ENCODE measurements at places on chromosomes 4 and X.

GRCh38 chr4:101104312-101105052 lies 242.8 kb downstream of the PPP3CA start:
- no peak for DNase-seq

GRCh38 chr4:75724867-75725724 lies 719 bp downstream of the USO1 start:
- DNase-seq: peak; percentile 41

GRCh38 chr4:153233761-153234371 lies 29.6 kb downstream of the TRIM2 start:
- DNase-seq: no peak

GRCh38 chr4:166172619-166173018 lies 299.6 kb downstream of the TLL1 start:
- DNase-seq: no peak

DNA sequence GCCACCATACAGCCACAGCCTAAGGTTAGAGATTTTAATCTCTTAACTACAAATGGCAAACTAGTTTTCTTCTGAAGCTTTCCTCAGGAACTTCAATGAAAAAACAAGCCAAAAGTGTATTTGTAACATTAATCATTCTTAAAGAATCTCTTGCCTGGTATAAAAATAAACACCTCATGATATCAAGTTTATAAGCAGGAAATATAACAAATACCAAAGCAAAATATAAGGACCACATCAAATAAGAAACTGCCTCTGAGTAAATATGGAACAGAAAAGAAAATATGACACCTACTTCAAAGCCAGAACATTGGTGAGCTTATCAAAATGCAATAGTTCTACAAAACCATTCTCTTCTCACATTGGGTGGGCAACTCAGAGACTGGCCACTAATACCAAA lies 89.9 kb downstream of the GPC4 start:
- no peak for DNase-seq

GRCh38 chr4:95869961-95870500 lies 30.1 kb downstream of the PDHA2 start:
- DNase-seq: no peak

- no peak for DNase-seq
These were observed 26.9 kb downstream of the KCNIP4 start for GRCh38 chr4:21921526-21922180.

- peak; percentile 5 for DNase-seq
These were observed 47.2 kb downstream of the USO1 start for GRCh38 chr4:75771607-75772006.

DNA sequence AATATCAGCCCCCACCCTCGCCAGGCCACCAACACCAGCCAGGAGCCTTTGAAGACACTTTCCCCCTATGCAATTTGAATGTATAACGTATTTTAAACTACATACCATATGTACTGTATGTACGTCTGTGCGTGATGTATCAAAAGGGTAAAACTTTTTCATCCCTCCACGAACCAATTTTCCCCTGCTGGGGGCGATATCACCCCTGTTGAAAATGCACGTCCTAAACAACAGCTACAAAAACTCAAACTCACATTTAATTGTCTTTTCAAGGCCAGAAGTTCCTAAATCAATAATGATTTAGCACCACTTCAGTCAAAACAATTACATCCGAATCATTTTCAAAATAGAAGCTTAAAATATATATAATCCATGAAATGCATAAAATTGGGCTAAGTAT lies 1.4 kb downstream of the VEGFD start:
- DNase-seq: no peak

DNA sequence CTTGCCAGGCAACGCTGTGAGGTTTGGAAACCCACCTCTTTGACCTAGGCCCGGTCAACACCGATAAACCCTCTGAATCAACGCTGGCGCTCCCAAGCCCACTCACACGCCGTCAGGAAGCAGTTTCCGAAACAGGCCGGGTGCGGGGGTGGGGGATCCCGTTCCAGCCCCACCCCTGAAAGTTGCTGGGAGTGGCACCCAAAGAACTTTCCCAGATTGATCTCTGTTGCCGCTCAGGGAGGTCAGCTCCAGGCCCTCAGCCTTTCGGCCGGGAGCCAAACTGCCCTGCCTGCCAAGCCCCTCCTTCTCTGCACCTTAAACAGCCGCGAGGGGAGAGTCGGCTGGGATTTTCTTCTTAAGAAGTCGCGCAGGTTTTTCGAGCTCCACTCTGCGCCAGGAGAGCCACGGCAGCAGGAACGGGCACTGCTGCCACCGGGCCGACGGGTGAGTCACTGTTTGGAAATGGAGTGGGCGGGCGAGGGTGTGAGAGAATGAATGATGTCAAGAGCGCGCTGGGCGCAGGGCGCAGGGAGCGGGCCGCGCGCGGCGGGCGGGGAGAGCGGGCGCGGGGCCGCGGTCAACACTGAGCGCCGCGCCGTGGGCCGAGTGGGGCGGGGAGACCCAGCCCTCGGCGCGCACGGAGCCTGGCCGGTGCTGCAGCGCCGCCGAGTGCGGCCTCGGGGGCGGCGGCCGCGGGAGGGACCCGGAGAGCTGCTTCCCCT lies at the start of gene SGMS2:
SGMS2 (plus strand) TSS at position 583 of the 722 bp plus-strand sequence. CDS start 70,622 bp downstream, outside the sequence.
- DNase-seq: no peak

DNA sequence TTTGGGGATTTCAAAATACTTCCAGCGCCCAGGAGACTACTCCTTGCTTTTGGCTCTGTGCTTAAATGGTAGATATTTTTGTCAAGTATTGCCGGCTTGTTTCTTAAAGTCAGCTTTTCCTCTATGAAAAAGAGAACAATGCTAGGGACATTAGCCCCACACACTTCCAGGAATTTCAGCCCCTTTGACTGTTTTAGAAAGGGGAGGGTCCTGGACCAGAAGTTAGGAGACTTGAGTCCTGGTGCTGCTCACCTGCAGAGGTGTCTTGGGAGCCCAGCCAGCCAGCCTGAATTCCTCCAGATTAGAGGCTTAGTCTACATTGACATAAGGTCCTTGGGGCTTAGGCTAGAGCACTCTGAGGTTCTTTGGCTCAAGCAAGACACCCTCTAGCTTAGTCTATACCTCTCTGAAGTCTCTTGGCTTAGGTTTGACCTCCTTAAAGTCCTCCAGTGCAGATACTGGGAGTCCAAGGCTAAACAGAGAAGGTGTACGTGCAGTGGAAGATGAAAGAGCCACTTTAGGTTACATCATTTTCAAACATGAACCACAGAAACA lies 1.6 kb upstream of the SETD7 start:
- no peak for DNase-seq

All from NCI-H526 (cell line).